ENCODE measurements at places on chromosomes 6 and 20. TPM values are rescaled to one million over a fixed set of nuclear protein-coding genes. Genes with fewer than 3 reads are reported as not detected.

The GHRH gene
- not detected for total RNA-seq

The NOL4L gene
- total RNA-seq: 20.4 TPM

The TGM3 gene
- total RNA-seq: not detected

The CLDN20 gene
- total RNA-seq: not detected

The TMEM14A gene
- total RNA-seq: 14.3 TPM

The TRIM40 gene
- total RNA-seq: not detected

The SLC24A3 gene
- total RNA-seq: 8.1 TPM

The DYNLT1 gene
- 88.4 TPM for total RNA-seq

The MPIG6B gene
- 1.2 TPM for total RNA-seq

The RCAN2 gene
- 11.1 TPM for total RNA-seq

The ZNF334 gene
- 3.0 TPM for total RNA-seq

The ATAT1 gene
- total RNA-seq: 3.1 TPM

The SASH1 gene
- 131 TPM for total RNA-seq

The ENPP5 gene
- 7.2 TPM for total RNA-seq

The NHSL1 gene
- 57.6 TPM for total RNA-seq

The EYS gene
- total RNA-seq: not detected

The CST4 gene
- total RNA-seq: not detected

The VSX1 gene
- not detected for total RNA-seq

The GTSF1L gene
- not detected for total RNA-seq

The TCF21 gene
- total RNA-seq: 23.9 TPM

Data from upper lobe of left lung (tissue), 6 donors.